ENCODE measurements at places on chromosomes 2 and 18.
A peak's percentile ranks its signal among the peaks of the same experiment; 100 is the strongest.

- no peak for DNase-seq
These were observed 771.9 kb downstream of the ERBB4 start for GRCh38 chr2:211766689-211767088.

- peak; percentile 32 for DNase-seq
These were observed at the start of gene TACR1 for GRCh38 chr2:75199428-75200011. Gene TACR1 (minus strand): TSS chr2:75199520. CDS start chr2:75198934, 586 bp downstream.

DNA sequence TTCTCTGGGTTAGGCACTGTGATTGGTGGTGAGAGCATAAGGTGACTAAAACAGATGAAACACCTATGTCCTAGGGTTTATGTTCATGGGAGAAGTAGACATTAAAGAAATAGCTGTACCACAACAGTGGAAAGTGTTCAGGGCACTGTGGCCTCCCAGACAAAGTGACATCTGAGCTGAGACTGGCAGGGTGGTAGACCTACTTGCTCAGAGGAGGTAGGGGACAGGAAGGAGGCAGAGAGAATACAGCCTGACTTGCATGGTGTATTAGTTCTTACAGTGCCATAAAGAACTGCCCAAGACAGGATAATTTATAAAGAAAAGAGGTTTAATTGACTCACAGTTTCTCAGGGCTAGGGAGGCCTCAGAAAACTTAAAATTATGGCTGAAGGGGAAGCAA lies 82.6 kb downstream of the MAPRE2 start:
- no peak for DNase-seq

DNA sequence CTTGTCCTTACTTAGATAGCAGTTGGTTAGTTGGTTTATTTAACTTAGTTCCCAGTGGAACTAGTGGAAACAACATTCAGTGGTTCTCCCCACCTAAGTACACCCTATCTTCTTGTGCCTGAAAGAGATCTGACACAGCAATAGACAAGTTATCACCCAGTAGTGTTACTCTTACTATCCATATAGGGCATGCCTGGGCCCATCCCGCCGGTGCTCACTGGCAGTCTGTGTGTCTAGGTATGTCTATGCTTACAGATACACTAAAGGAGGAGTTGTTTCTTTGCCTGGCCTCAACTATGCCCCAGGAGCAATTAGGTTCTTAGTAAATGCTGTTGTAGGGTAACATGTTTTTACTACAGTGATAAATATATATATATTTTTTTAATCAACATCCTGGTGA lies 12.0 kb upstream of the NRP2 start:
- no peak for DNase-seq

- DNase-seq: no peak
These were observed 878.4 kb downstream of the CPS1 start for GRCh38 chr2:211434773-211435172.

GRCh38 chr2:142875010-142875409 lies 2.5 kb upstream of the KYNU start:
- DNase-seq: no peak

DNA sequence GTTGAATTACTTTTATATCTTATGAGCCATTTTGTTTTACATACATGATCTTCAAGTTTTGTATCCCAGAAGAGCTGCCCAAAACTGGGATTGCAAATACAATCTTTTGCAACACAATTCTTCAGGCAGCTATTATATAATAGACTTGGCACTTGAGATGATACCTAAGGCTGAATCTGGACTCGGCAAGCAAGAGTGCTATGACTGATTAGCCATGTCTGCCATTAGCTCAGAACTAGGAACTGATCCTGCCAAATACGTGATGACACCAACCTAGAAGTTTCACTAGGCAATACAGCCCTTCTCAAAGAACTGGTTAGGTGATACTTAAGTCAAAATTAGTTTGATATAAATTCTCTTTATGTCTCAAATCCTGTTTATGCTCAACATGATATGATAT lies 619.6 kb downstream of the CPS1 start:
- no peak for DNase-seq

GRCh38 chr2:38217401-38218188 lies 141.6 kb upstream of the CYP1B1 start:
- DNase-seq: peak; percentile 97

GRCh38 chr2:31388736-31389135 lies 25.8 kb downstream of the XDH start:
- no peak for DNase-seq

- no peak for DNase-seq
These were observed 19.1 kb downstream of the EPB41L3 start for GRCh38 chr18:5524660-5525059.

DNA sequence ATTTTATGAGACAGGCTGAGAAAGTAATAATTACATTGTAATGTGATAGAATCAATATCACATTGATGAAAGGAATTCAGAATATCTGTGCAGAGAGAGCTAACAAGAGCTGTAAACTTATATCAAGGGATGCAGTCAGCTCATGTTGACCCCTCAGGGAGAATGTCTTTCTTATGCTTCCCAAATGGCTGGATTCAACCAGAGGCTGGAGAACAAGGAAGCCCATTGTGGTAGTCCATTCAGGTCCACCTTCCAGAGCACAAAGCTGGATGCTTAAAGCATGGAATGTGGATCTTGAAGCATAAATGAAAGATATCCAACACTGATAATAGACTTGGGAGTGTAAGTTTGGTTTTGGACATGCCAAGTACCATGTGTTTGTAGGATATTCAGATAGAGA lies 220.0 kb downstream of the FIGN start:
- no peak for DNase-seq

DNA sequence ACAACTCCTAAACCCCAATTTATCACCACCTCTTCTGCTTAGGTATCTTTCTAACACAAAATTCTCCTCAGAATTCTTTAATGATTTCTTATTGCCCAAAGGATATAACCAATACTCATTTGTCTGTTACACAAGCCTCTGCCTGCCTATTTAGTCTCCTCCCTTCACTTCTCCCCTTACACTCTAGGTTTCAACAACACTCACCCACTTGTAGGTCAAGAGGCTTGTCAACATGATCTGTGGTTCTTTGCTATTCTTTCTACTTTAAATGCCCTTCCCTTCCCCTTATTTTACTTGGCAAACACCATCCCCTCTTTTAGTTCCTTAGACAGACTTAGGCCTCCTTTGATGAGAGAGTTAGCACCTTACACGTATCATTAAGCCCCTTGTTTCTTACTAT lies 69.0 kb upstream of the C2orf15 start:
- DNase-seq: no peak

Data from NCI-H1694 treated with DMSO at 0.1 percent for 48 hours (cell line).